Stimulated activated CD4-positive, alpha-beta T cell treated with anti-CD3 and anti-CD28 coated beads, Interleukin-1b, Interleukin-23, amount 100 ng/mL, for 4 hours (primary cell): ENCODE measurements at places on chromosomes 3 and 15.

GRCh38 chr3:116378077-116378476, 67.2 kb downstream of the LSAMP start:
- no peak for DNase-seq

DNA sequence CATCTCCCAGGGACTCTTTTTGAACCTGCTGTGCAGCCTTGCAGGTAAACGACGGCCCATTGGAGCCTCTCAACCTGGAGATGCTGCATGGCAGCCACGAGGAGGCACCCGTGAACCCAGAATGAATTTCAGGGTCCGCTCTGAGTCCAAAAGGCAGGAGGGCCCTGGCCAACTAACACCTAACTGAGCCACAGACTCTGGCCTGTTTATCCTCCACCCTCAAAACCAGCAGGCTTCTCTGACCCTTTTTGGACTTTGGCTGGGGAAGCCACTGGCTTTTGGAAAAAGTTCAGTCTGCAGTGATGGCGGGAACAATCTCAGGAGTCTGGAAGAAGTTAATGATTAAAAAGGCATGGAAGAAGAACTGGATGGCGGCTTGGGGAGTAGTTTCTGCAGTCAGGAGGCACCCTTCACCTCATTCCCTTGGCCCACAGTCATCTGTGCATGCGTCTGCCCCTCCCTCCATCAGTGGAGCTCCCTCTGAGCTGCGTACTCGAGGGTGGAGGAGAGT, 4.1 kb downstream of the PXYLP1 start:
- no peak for DNase-seq

DNA sequence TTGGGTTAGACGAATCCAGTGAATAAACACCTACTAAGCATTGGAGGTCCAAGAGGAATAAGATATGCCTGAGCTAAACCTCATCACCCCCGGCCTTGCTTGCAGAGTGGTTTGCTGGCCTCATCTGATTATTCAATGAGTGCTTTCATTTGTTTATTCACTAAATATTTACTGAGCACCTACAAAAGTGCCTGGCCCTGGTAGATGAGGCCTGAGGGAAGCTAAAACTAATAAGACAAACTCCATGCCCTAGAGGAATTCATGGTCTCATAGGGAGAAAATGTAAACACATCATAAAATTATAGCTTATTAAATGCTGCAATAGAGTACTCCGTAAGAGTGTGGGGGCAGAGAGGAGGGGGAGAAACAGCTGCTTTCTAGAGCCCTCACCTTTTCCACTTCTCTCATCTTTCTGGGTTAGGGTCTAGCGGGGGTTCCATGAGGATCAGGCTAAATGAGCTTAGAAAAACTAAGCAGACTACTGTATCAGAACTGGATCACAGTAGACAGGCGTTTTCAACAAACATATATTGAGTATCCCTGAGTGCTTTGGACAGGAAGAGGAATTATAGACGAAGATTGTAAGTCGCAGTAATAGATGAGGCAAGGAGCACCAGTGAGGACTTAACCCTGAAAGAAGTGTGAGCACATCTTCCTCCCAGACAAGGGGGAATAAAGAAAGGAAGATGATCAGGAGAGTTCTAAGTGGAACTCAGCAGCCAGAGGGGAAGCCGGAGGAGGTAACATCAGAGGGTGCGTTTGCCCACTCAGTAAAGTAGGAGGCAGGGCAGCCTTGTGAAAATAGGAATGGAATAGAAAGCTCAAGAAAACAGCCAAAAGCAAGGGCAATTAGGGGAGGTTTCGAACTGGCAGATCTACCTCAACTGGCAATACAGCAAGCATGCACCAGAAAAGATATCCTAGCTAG, 31.5 kb upstream of the LAMP3 start:
- DNase-seq = no peak

DNA sequence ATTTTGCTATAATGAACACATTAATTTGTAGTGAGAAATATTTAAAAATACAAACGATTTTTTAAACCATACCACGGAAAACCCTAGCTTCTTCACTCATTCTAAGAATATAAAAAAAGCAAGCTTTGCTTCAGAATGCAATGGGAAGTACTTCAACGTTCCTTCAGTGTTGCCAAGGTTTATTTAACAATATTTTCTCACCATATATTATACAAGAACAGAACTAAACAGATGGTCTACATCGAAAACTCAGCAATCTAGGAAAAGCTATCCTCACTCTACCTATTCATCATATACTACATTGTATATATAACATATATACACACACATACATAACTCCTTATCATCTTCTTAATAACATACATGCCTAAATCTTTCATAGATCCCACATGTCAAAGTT, 1047.4 kb downstream of the IGSF11 start:
- no peak for DNase-seq

GRCh38 chr3:98734306-98734705, 28.8 kb upstream of the ST3GAL6 start:
- no peak for DNase-seq

DNA sequence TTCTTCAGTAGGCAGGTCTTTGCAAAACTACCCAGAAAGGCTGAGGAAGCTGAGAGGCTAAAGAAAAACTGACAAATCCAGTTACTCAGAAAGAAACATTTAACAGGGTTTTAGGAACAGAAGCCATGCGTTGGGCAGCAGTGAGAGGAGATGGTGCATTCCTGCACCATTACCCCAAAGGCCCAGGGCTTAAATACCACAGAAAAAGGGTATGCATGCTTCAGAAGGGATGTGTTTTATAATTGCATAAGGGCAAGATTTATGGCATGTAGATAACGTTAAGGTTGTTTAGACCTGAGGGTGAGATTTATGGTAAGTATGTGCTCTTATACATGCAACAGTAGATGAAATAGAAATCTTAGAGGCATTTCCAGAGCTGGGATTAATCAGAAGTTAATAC, 10.0 kb downstream of the C3orf52 start:
- no peak for DNase-seq
